Activated naive CD4-positive, alpha-beta T cell (primary cell): ENCODE measurements at places on chromosomes 3 and 15.
A peak's percentile ranks its signal among the peaks of the same experiment; 100 is the strongest.

GRCh38 chr3:140950863-140951262 lies 9.2 kb downstream of the SLC25A36 start:
- DNase-seq, result no peak

DNA sequence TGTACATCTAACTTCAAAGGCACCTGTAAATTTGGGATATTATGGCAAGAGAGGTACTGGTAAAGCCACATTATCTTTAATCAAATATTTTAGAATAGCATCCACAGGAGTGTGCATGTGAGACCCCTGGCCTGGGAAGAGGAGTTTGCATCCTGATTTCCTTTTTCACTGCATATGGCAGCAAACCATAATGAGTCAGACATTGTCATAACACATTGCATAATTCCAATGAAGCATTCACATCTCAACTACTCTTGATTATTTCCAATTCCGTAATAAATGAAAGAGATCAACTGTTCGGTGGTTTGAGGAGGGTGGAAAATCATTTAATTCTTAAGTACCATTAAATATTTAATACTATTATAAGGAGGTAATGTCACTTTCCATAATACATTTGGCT lies 215.0 kb downstream of the MECOM start:
- DNase-seq, result no peak

DNA sequence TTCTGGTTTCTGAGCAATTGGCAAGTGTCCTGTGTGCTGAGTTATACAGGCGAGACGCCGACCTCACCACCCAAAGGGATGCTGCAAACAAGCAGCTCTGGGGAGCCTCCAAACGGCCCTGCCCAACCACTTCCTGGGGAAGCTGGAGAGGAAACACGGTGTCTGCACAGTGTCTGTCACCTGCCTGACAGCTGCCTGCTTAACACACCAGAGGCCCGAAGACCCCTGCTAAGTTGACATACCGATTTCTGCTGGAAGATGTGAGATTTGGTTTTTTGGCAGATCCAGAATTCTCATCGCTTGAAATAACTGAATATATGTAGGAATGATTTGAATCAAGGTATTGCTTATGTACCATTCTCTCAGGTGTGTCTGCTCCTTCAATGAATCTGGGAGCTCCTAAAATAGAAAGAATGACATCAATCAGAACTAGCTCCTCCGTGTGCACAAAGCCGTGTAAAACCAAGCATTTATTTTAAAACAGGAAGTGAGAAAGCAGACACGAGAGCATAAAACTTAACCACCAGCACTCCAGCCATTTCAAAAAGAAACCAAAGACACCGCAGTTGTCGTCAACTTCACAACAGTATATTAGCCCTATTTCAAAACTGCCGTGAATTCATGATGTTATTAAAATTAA lies 27.2 kb downstream of the LRRC2 start:
- peak; percentile 69 for DNase-seq

GRCh38 chr3:100368441-100368840 lies 32.4 kb downstream of the TOMM70 start:
- no peak for DNase-seq

DNA sequence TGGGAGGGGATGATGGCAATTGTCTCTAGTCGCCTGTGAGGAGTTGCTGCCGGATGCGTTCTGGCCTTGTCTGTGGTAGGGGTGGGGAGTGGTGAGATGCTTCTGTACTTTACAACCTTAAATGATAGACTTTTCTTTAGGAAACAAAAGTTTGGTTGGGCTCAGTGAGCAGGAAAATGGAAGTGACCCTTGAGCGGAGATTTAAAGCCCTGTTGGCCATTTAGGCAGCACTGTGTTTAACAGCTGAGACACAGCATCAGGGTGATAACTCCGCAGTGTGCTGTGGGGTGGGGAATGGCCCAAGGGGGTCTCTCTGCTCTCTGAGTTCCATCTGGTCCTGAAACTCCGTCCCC lies 36.6 kb downstream of the SPSB4 start:
- DNase-seq, result no peak

GRCh38 chr15:29089731-29090616 lies 179.6 kb downstream of the NSMCE3 start:
- DNase-seq, result no peak

- no peak for DNase-seq
Measured at GRCh38 chr3:53721187-53722119, 124.8 kb downstream of the CHDH start.

DNA sequence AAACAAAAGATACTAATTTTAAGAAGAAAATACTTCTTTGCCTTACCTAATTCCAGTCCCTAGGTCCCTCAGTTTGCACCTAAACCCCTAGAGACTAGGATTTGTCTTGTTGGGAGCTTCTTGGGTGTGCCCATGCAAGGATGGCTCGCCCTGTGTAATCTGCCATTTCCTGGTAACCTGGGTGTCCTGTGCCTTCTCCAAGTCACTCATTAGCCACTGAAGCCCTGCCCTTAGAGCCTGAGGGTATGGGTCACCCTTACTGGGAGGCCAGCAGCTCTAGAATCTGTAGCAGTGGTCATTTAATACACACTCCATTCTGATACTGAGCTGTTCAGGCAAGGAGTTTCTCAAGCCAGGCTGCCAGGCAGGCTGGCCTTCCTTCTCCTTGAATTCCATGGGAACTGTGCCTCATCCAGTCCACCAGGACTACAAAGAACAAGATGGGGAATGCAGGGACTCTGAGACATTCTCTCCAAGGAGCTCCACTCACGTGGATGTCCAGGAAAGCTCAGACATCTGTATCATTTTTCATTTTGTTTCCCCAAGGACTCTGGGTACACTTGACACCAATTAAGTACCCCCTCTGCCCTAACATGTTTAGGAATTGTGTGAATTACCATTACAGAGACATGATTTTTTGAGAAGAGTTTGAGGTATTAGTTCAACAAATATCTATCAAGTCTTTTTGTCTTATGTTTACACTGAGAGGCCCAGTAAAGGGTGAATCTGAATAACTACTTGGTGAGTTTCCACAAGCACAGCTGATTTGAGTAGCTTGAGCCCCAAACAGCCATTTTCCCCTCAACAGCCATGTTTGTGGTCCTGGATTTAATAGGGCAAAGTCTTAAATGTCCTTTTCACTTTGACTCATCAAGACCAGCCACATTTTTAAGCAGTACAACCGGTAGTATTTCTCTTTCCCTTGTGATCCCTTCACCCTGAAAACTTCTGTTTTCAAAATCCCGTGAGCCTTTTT lies 52.6 kb downstream of the ARNT2 start:
- no peak for DNase-seq

GRCh38 chr3:123783050-123783689 lies 101.0 kb downstream of the MYLK start:
- DNase-seq, result no peak

DNA sequence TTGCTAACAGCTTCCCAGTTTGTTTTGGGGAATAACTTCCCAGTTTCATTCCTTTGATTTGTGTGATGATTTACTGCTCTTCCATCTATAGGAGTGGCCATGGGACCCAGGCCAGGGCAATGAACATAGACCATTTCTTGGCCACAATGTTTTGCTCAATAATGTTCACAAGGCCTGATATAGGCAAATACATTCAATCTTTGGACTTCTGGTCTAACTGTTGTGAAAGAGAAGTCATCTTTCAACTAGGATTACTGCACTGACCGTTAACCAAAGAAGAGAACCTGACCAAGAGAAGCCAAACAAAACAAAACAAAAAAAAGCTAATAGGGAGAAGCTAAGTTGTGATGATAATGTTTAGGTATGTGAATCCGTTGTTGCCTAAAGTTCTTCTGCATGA lies 221.8 kb upstream of the SUCLG2 start:
- DNase-seq, result no peak

DNA sequence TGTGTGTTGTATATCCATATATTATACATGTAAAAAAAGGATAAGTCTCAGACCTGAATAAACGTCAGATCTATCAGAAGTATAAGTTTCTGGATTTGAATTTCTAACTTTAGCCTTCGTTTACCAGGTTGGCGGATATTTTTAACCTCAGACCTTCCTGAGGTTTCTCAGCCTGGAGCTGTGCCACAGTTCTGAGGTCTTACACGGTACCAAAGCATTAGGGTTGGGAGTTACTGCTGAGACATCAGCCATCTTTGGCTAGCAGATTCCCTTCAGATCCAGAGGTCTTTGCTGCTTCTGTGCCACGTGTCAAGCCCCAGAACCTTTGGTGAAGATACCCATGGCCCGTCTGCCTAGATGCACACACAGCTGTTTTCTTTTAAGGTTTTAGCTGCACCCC lies 84.7 kb downstream of the PPP2R3A start:
- DNase-seq, result no peak

GRCh38 chr3:53324105-53324504 lies 23.2 kb downstream of the DCP1A start:
- no peak for DNase-seq

- no peak for DNase-seq
Measured at GRCh38 chr15:100515758-100516157, 13.0 kb downstream of the CERS3 start.

DNA sequence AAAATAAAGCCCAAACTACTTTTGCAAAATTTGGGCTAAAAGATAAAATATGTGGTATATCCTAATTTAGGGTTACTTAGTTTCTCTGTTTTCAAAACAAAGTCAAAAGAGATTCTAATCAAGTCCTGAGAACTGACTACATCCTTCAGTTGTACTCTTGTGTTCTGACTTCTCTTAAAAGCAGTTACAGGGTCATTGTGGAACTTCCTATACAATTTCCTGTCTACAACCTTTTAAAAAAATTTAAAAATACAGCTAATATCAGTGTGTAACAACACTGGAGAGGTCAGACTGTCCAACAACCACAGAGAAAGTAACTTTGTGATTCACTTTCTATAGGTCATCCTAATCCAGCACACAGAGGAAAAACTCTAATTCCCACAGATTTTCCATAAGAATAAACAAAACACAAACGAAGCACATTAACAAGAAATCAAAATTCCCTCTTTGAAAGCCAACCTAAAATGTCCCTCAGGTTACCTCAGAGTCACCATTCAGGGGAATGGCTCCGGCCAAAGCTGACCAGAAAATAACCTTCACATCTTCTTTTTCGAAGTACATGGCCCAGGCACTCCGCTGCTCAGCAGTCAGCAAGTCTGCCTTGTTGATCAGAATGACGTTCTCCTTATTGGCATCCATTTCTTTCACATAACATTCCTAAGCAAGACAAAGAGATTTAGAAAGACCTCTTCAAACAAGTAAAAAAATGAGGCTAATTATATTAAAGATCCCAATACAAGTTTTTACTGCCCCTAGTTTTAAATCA lies 13.3 kb downstream of the LSG1 start:
- DNase-seq, result no peak

DNA sequence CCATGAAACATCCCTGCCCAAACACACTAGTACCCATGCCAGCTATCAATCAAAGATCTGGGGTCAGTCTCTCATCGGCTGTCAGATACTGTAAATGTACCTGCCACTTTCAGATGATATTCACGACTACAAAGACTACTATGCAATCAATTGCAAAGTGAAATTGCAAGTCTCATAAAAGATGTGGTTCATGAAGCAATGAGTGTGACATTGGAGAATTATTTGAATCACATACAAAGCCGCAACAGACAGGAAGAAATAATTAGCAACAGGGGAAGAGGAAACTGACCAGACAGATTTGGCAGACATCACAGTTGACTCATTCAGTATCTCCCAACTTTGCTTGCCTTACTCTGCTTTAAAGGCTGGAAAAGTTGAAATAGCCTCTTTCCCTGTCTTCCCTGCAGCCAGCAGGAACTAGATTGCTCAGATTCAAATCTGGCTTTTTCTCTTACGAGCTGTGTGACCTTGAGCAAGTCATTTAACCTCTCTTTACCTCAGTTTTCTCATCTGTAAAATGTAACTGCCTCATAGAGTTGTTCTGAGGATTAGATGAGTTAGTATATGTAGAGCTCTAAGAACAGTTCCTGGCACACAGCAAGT lies 95.7 kb upstream of the C3orf80 start:
- DNase-seq, result no peak

DNA sequence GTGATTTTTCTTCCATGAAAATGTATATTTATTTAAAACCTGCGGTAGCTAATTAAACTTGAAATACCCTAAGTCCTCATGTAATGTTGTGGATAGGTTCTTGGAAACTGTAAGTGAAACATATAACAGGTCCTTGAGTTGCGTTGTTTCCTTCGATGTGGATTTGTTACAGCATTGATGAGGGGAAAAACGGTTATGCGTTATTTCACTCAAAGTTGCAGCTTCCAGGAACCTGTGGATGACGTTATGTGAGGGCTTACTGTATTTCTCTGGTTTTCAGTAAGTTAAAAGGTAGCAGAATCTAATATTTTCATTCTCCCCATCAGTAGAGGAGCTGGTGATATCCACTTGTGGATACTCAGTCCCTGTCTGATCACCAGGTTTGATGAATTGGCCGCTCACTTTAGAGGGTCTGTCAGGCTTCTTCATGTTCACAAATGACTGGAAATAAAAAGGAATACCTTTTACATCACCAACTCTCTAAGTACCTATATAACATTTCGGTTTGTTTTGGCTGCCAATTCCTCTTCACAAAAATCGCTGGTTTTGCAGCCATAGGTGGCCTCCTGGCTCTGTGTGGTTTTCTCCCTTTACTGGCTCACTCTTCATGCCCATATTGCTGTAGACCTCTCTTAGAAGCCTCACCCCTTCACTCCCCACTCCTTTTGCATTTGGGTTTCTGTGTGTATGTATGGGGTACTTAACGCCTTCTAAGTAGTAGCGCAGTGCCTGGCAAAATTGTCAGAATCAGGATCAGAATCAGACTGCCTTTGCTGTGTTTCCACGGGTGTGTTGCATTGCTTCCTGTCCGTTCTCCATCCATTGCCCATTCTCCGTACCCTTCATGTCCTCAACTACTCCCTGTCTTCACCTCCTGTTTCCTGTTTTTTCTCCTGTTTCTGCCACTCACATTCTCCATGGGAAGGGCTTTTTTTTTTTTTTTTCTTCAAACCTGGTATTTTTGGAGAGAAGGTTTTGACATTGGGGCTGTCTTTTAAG lies 112.6 kb downstream of the FNDC3B start:
- no peak for DNase-seq
